ENCODE measurements at places on chromosomes 4 and X.

DNA sequence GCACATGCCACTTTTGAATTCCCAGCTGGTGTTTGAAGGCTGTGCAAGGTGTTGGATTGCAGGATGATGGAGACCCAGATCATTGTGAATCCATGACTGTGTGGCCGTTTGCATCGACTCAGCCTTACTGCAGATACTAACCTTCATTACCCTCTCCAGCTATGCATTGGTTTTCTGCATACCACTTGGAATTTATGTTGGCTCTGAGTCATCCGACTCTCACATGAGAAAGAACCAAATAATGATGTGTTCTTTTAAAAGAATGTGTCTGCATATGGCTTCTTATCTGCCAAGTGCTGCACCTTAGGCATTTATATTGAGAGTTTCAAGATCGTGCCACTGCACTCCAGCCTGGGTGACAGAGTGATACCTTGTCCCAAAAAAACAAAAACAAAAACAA is 106.7 kb upstream of the PRKX start:
- no peak for DNase-seq

- no peak for DNase-seq
Measured at GRCh38 chr4:169485086-169485485, 127.3 kb downstream of the NEK1 start.

DNA sequence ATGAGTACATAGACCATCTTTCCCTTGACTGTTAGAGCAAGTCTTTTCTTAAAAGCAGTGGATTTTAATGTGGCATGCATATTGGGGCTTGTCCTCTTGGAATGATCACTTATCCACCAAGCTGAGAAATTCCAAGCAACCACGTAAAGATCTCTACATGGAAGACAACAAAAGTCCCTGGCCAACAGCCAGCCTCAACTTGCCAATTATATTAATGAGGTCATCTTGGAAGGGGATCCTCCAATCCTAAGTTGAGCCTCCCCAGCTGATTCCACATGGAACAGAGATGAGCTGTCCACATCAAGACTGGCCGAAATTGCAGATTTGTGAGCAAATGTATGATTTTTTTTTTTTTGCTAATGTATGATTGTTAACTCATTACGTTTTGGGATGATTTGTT is 20.6 kb upstream of the FTHL17 start:
- DNase-seq: no peak

- DNase-seq: no peak
Measured at GRCh38 chr4:24394041-24394440, 190.3 kb downstream of the DHX15 start.

DNA sequence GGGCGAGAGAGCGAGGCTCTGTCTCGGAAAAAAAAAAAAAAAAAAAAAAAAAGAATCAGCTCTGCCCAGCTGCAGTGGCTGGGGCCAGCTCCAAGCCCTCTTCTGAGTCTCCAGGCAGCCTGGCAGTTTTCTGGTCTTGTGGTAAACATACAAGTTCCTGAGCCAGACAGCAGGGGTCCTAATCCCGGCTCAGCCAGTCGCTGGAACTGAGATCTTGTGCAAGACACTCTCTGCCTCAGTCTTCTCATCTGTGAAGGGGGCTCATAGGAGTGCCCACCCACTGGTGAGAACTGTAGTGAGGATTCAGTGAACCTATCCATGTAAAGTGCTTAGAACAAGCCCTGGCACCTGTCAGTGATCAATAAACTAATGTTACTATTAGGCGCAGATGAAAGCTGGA is 41.8 kb downstream of the C4orf50 start:
- DNase-seq: no peak

- DNase-seq: no peak
Measured at GRCh38 chrX:38861489-38861888, 60.2 kb downstream of the MID1IP1 start.

- DNase-seq: no peak
Measured at GRCh38 chrX:110665223-110666002, 130.2 kb downstream of the CHRDL1 start.

GRCh38 chr4:125382995-125383394 is 68.2 kb downstream of the FAT4 start:
- DNase-seq: no peak

- no peak for DNase-seq
Measured at GRCh38 chr4:4914059-4914820, 54.8 kb downstream of the MSX1 start.
